ENCODE measurements at places on chromosomes 11 and 22. TPM values are rescaled to one million over a fixed set of nuclear protein-coding genes. Genes with fewer than 3 reads are reported as not detected.

DLG2 gene
- 179 TPM for polyA plus RNA-seq

SYT7 gene
- 14.0 TPM for polyA plus RNA-seq

GRAP2 gene
- not detected for polyA plus RNA-seq

FAM181B gene
- polyA plus RNA-seq = 1.4 TPM

MFRP gene
- polyA plus RNA-seq = not detected

CNTF gene
- 2.3 TPM for polyA plus RNA-seq

SULT4A1 gene
- polyA plus RNA-seq = 182 TPM

SLC22A25 gene
- not detected for polyA plus RNA-seq

VPREB1 gene
- polyA plus RNA-seq = not detected

OLFML1 gene
- not detected for polyA plus RNA-seq

MPZL3 gene
- polyA plus RNA-seq = 3.6 TPM

MYOD1 gene
- not detected for polyA plus RNA-seq

MS4A3 gene
- not detected for polyA plus RNA-seq

TTLL12 gene
- 24.1 TPM for polyA plus RNA-seq

PRG3 gene
- polyA plus RNA-seq = not detected

PLA2G3 gene
- polyA plus RNA-seq = not detected

AASDHPPT gene
- 322 TPM for polyA plus RNA-seq

TEX12 gene
- polyA plus RNA-seq = 0.36 TPM

CRYBB2 gene
- polyA plus RNA-seq = 2.4 TPM

SCYL1 gene
- 56.2 TPM for polyA plus RNA-seq

KCNJ1 gene
- polyA plus RNA-seq = 0.40 TPM

DNAJB13 gene
- not detected for polyA plus RNA-seq

ZNF280B gene
- 2.3 TPM for polyA plus RNA-seq

SORL1 gene
- polyA plus RNA-seq = 6.5 TPM

CD3D gene
- polyA plus RNA-seq = not detected

C22orf42 gene
- 64.0 TPM for polyA plus RNA-seq

OR56B4 gene
- polyA plus RNA-seq = not detected

KIRREL3 gene
- polyA plus RNA-seq = 29.0 TPM

C11orf86 gene
- not detected for polyA plus RNA-seq

APLNR gene
- not detected for polyA plus RNA-seq

MUC6 gene
- polyA plus RNA-seq = not detected

NXPE2 gene
- 0.20 TPM for polyA plus RNA-seq

MAP6 gene
- polyA plus RNA-seq = 200 TPM

TPBGL gene
- polyA plus RNA-seq = not detected

ESAM gene
- polyA plus RNA-seq = 0.77 TPM

TUB gene
- polyA plus RNA-seq = 130 TPM

ARCN1 gene
- polyA plus RNA-seq = 68.4 TPM

OR4D5 gene
- polyA plus RNA-seq = not detected
